ENCODE measurements at places on chromosomes 5 and 9.
A peak's percentile ranks its signal among the peaks of the same experiment; 100 is the strongest.

DNA sequence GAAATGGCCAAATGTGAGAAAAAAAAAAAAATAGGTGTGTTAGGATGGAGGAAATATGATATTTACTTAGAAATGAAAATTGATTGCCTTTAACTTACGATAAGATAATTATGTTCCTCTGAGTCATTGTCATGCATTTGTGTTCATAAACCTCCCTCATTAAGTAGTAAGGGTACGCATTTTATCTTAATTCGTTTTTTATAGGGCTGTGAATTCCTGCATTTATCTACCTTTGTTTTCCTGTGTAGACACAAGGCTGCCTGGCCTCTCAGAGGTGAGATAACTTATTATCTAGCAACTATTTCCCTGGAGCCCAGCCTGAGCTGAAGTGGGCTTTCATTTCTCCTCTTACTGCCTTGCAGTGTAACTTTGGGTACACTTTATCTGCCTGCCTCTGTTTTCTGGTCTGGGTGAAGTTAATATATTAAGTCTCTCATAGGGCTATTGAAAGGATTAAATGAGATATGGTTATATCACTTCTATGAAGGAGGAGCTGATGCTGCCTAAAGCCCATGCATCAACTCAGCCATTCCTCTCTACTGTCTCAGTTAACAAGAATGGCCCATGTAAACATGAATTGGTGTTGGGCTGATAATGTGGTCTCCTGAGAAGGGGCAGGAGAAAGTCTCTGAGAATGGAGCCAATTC, 103.8 kb upstream of the KLF4 start:
- DNase-seq, result no peak

DNA sequence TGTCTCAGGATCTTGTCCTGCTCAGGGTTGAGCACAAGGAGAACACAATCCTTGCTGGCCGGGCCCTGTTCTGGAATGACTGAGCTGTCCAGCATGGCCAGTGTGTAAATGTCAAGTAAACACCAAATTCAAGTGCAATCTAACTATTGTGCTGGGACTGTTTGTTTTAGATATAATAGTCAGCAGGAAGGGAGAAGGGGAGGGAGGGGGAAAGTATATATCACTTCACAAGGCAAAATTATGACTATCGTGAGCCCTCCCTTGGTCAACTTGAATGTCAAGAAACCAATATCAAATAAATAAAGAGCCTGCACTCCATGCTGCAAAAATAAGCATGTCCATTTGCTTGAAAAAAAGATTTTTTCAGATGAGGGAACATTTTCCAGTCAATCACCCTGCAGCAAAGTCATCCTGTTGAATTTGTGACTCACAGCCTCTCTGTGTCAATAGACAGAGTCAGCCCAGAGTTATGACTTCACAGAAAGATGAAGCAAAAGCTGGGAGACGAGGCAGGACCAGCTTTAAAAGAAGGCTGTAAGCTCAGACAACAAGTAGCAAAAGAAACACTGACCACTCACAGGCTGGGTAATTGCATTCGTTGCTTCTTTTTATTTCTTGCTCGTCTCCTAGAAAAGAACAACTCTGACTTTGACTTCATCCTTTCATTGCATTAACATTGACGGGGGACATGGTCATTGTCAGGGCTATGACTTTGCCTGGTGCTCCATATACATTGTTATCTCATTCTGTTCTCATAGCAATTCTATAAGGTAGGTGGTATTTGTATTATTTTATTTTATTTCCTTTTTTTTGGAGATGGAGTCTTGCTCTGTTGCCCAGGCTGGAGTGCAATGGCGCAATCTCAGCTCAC, 15.3 kb upstream of the KLF4 start:
- DNase-seq, result peak; percentile 80

DNA sequence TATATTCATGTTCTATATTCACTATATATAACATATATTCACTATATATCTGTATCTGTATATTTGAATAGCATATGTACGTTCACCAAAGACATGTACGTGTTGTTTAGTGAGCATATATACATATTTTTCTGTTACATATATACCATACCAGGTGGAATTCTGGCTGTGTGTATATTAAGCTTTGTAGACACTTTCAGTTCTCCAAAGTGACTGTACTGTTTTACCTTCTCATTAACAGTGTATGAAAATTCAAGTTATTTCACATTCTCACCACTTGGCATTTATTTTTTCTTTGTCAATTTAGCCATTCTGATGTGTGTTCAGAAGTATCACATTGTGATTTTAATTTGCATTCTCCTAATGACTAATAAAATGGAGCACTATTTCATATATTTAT, 52.2 kb downstream of the DROSHA start:
- DNase-seq, result no peak

DNA sequence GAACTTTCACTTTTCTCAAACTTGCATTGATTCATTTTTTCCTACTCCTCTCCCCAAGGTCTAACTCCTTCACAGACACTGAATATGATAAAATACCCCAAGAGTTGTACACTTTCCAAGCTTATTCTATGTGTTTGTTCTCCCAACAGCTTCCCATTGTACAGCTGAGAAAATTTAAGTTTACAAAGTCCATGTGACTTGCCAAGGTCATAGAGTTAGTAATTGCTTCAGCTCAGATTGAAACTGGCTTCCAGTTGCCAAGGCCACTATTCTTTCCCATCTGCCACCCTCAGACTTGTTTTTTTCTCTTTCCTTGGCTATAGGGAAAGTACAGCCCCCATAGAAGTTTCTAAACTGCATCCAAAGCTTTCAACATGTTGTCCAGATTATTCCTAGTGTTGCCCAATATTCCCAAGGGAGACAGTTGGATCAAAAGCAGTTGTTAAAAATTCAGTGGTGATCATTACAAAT, 34.8 kb downstream of the TNFSF8 start:
- no peak for DNase-seq

Data from NCI-H748 treated with DMSO at 0.1 percent for 48 hours (cell line).